ENCODE measurements at places on chromosomes 13 and 19. TPM values are rescaled to one million over a fixed set of nuclear protein-coding genes. Genes with fewer than 3 reads are reported as not detected.
A peak's percentile ranks its signal among the peaks of the same experiment; 100 is the strongest.

DNA sequence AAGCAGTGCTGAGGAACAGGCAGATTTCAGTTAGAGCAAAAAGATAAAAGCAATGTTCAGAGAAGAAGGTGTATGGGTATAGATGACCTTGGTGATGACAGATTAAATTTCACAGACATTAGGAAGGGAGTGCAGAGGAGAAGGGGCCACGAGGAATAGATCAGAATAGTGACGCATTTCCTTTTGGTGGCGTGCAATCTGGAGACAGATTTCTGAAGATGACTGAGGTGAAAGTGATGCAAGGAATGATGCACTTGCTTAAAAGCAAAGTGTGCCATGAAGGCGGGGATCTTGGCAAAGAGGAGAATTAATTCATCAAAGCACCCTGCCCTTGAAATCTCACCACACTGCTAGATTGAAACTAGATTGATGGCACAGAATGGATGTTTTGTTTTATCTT is 202.4 kb downstream of the ITGBL1 start:
- no peak for DNase-seq

- no peak for DNase-seq
Measured at GRCh38 chr19:45477713-45478453, 10.1 kb downstream of the FOSB start.

DNA sequence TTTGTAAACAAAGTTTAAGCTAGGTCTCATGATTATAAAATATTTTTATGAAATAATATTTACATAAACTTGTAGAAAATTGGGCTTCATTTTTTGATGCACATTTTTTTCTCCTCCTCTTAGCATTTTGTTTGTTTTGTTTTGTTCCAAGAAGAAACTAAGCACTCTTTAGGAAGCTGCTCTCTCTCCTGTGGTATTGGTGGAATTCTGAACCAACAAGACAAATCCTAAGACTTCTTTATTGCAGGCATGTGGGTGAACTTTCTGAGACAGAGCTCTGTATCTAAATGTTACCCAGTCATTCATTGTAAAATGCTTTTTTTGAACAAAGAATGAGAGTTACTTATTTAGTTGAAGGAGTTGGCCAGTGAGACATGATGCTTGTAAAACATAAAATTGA is 39.3 kb downstream of the LMO7 start:
- DNase-seq, result no peak

GRCh38 chr19:39805104-39805503 is 26.4 kb downstream of the LEUTX start:
- no peak for DNase-seq

DNA sequence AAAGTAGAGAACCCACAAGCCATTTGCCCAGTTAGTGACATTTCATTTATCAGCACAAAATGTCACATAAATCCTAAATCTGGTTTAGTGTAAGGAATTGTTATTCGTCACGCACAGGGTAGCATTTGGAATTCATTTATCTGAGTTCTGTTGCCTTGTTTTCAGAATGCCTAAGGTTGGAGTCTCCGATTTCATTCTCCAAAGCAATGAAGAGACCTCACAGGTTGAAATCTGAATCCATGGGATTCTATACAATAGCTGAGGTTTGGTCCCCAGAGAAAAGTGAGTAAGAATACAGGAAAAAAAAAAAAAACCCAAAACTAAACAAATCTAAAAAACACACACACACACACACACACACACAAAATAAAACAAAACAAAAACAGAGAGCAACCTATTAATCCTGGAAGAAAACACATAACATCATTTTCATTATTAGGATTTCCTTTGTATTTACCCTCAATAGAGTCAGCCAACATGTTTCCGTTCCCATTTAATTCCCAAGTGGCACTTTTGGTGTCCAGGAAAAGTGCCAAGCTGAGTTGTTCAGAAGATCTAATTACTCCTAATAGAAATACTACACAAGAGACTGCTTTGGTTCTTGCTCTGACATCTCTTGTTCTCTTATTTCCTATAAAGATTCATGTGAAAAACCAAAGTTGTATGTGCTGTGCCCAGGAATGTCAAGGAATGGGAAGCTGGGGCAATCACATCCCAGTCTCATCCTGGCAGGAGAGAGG is 36.2 kb upstream of the LRCH1 start:
- DNase-seq, result no peak

- DNase-seq, result peak; percentile 76
Measured at GRCh38 chr19:55116232-55116858, 1.1 kb downstream of the PPP1R12C start.

DNA sequence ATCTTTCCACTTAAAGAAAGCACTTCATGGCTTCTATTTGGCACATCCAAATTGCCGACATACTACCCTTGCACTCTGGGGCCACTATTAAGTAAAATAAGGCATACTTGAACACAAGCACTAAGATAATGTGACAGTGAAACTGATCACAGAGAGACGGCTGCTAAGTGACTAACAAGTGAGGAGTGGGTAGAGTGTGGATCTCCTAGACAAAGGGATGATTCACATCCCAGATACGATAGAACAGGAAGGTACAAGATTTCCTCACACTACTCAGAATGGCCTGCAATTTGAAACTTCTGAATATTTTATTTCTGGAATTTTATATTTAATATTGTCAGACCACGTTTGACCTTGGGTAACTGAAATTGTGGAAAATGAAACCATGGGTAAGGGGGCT is 1721.8 kb upstream of the SPRY2 start:
- no peak for DNase-seq

DNA sequence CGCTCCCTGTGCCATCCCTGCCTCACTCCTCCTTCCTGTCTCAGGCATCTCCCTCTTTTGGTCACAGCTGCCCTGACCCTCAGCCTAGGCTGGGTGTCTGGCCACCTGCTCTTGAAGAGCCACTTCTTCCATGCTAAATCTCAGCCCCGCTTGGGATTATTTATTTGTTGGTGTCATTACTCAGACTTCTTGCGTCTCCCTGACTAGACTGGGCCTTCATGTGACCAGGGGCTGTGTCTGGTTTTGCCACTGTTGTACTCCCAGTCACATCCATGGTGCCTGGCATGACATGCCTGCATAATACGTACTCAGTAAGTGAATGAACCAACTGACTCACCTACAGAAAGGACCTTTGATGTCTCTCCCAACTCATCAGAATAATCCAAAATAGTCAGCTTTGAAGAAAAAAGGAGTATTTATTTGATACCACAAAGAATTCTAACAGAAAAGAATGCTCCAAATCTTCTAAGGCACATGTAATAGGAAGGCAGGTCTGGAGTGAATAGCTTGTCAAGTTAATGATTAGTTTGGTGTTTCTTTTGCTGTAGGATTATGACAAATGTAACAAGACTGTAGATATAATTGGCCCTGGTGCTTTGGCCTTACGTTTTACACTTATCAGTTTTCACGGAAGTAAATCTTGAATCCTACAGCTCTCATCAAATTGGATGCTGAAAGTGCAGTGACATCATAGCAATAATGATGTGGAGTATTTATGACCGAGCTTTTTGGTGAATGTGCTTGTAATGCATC is 84.0 kb downstream of the ALOX5AP start:
- DNase-seq, result no peak

GRCh38 chr13:112449545-112449930 is 73.4 kb downstream of the SPACA7 start:
- no peak for DNase-seq

DNA sequence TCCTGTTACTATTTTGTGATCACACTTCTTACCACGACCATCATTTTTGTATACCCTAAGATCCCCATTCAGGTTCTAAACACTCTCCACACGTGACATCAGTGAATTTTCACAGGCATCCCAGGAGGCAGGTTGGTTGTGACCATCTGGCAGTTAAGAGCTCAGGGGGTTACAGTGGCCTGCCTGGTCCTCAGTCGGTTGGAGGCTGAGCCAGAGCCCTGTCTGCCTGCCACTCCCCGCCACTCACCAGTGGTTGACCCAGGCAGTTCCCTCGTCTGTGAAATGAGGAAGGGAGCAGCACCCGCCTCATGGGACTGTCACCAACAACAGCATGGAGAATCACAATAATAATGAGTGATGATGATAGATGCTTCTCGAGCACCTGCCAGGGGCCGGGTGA is 36.4 kb upstream of the EHD2 start:
- no peak for DNase-seq

DNA sequence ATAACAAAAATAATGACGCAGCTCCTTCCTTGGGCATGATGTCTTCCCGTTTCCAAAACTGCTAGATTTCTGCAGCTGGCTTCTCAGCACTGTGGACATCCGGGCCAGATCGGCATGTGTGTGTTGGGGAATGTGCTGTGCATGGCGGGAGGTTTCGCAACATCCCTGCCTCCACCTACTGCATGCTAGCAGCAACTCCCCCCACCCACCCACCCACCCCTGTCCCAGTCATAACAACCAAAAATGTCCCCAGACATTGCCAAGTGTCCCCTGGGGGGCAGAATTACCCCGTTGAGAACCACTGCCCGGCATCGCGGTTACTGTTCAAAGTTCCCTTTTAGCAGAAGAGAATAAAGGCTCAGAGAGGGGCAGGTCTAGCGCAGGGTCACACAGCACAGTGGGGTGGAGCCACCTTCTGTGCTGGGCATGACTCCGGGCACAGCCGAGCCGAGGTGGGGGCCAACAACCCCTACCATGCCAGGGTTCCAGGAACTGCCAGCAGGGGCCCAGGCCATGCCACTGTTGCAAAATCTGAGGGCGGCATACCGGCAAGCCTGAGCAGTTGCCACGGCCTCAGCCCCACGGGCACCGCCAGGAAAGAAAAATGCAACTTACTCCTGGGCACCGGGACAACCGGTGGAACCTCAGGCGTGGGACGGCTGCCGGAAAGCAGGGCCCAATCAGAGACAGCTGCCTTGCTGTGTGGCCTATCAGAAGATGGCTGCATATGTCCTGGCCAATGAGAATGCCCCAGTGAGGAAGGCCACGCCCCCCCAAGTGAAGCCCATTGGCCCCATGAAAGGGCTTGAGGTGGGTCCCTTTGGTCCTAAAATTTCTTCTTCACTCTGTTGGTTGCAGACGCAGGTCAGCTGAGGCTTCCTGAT is 22.5 kb upstream of the NFIC start:
- DNase-seq, result peak; percentile 83

GRCh38 chr13:44116562-44117332 is 237.0 kb downstream of the LACC1 start:
- peak; percentile 30 for DNase-seq

- DNase-seq, result no peak
Measured at GRCh38 chr19:1392939-1393530, 8.3 kb downstream of the GAMT start.

GRCh38 chr19:33872445-33873320 is 76.0 kb downstream of the KCTD15 start:
- no peak for DNase-seq

GRCh38 chr13:50198508-50198907 is 183.3 kb downstream of the KCNRG start:
- no peak for DNase-seq

DNA sequence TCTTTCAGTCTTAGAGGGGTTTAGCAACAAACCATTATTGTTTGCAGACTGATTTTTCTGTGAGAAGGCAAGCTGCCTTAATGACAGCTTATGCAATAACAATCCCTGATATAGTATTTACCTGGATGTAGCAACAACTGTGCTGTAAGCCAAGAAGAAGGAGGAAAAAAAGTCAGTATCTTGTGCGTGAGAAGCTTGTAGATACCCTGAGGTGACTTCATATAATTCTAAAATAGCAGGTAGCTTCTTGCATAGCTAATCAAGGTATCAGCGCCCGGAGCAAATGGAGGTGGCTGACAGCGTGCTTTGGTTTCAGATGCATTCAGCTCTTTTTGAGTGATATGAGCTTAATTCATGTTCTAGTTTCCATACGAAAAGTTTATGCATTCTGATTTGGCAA is 309.8 kb downstream of the KLF5 start:
- no peak for DNase-seq

DNA sequence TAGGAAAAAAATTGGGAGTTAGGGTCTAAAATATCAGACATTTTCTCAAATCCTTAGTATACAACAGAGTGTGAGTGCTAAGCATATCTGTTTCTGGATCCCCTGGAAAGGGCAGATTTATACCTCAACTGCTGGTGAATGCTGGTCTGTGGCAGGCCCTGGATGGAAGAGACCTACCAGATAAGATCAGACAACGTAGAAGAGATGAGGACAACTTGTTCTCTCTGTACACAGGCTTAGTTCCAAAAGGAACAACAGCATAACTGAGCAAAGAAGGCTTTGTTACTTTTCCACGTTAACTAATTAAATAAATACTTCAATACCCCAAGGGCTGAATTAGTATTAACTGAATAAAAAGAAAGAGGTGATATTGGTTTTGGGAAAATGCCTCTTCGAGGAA is 1277.3 kb downstream of the SLITRK5 start:
- DNase-seq, result no peak

GRCh38 chr13:91406619-91407018 is 8.2 kb downstream of the GPC5 start:
- no peak for DNase-seq

GRCh38 chr19:46225558-46226004 is 4.0 kb upstream of the IGFL1 start:
- DNase-seq, result no peak

DNA sequence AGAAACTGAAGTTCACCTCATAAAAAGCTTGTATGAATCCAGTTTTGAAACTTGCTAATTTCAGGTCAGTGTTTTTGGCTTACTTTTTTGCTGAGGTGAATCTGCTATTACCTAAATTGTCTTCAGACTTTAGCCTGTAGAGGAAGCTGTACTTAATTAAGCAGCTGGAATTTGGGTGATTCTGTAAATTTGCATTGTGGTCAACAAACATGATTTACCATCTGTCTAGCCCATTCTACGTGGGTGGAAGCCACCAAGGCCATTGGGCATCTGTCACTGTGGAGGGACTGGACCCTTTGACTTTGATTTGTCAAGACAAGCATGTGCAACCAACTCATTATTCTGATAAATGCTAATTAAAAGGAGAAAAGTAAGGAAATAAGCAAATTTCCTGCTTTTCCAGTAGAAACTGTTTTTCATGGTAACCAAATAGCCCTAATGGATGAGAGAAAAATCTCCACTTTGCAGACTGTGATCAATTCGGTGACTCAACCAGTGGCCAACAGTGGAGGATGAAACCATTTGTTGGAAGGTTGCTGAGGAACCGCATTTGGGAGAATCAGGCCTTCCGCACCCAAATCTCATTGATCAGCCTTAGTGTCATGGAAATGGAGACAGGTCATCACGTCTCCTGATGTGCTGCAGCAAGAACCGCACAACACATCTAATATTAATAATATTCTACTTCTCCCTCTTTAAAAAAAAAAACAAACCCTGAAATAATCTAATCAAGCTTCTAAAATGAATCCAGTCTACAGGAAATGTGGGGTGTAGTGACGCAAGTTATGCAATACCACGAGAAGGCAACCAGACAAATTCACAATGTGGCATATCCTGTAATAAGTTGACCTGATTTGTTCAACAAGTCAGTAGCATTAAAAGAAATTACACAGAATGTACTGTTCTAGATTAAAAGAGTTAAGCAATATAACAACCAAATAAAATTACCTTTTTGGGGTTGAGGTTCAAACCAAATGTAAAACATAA is 54.3 kb downstream of the GARRE1 start:
- no peak for DNase-seq

- DNase-seq, result peak; percentile 64
Measured at GRCh38 chr19:18119717-18120105, 22.1 kb downstream of the MAST3 start.

The ZNF146 gene
- 46.5 TPM for total RNA-seq

The CRB3 gene
- total RNA-seq, result not detected

The PROZ gene
- total RNA-seq, result not detected

The ZNF829 gene
- 6.3 TPM for total RNA-seq

The MYO1F gene
- 7.7 TPM for total RNA-seq

The TNFSF13B gene
- total RNA-seq, result 3.6 TPM

The TUBB4A gene
- 925 TPM for total RNA-seq

The LIN7B gene
- total RNA-seq, result 22.9 TPM

The NALCN gene
- total RNA-seq, result 82.5 TPM
